ENCODE measurements at places on chromosomes 6 and 20. TPM values are rescaled to one million over a fixed set of nuclear protein-coding genes. Genes with fewer than 3 reads are reported as not detected.
A peak's percentile ranks its signal among the peaks of the same experiment; 100 is the strongest.

HMGCLL1 gene
- total RNA-seq, result 0.11 TPM

DNA sequence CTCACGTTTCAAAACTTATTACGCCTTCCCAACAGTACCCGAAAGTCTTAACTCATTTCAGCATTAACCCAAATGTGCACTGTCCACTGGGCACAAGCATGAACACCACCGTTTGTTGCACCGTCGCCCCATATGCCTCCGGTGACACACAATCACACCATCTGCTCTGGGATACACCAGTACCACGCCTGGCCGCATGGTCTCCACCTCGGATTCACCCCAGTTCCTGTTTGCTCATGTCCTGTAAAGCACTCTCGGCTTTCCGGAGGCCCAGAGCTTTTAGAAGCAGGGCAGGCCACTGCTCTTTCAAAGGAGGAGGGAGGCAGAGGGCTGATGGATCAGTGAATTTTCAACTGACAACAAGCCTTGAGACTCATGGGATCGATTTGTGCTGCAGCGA lies 1570.0 kb upstream of the DEFB115 start:
- no peak for DNase-seq

DNA sequence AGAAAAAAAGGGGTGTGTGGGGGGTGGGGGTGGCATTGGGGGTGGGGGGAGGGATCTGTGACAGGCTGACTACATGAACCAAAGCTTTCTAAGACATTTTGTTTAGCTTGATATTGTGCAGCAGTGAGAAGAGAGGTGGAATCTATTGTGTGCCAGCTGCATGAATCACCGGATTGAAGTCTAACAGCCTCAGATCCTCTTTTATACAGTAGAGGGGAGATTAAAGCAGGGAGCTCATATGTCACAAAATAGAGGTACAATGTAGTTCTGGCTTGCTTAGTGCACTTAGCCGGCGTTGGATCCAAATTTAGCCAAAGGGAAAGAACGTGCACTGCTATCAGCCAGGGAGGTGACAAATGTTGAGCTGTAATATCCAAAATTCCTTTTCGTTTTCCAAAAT lies 404.2 kb upstream of the CITED2 start:
- DNase-seq, result no peak

DNA sequence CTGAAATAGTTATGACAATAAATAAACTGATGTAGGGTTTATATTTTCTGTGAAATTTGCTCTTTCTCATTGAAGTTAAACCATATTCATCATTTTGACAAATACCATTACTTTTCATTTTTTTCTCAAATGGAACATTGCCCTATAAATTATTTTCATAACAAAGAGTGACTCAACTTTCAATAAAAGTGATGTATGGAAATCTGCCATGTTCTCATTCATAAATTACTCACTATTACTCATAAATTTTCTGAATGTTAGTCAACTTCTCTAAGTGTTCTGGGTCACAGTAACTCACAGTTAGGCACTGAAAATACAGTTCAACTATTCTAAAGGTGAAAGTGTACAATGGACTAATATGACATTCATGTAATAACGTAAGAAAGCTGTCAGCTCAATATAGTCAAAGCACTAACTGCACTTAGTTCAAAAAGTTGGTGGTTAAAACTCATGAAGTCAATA lies 19.0 kb upstream of the STX11 start:
- DNase-seq, result no peak

DNA sequence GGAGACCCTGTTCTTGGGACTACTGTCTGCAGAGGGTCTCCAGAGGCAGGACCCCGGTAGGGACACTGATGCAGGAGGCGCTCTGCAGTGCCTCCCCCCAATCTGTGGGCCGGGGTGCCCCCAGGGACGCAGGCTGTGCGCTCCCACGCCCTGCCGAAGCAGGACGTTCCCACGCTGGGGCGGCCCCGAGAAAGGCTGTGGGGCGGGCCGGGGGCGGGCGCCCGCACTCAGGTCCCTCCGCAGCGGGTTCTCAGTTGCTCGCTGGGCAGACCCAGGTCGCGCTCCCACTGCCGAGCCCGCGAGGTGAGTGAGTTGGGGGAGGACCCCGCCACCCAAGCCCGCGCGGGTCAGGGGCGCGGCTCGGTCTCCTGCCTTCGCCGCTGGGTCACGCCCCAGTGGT lies at the start of gene COX4I2:
TSS of gene COX4I2 (plus strand) at position 253 of the 400 bp plus-strand sequence. CDS start 1,106 bp downstream, outside the sequence.
- DNase-seq, result peak; percentile 19

DNA sequence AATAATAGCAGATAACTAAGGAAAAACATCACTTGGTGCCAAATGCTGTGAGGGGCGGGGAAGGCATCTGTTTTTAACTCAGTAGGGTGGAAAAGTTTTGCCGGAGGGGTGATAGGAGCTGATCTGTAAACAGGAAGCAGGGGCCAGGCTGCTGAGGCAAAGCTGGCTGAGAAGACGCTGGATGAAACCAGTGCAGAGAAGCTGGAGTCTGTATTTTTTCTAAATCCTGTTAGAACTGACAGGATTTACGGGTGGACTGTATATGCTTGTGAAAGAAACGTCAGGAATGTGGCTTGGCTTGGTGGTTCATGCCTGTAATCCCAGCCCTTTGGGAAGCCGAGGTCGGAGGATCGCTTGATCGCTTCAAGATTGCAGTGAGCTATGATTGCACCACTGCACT lies 5.6 kb downstream of the PCMTD2 start:
- no peak for DNase-seq

- no peak for DNase-seq
Observed at GRCh38 chr6:53584726-53585125, 39.8 kb upstream of the GCLC start.

- peak; percentile 44 for DNase-seq
Observed at GRCh38 chr6:31945507-31946369, at the start of gene CFB. Gene CFB (plus strand): TSS chr6:31946095. CDS start chr6:31946222, 127 bp downstream.

PEDS1 gene
- 36.7 TPM for total RNA-seq

- DNase-seq, result no peak
Observed at GRCh38 chr20:63293456-63293855, 470 bp downstream of the COL20A1 start.

GRCh38 chr6:119161438-119161837 lies 83.0 kb upstream of the FAM184A start:
- no peak for DNase-seq

GRCh38 chr6:8814440-8815000 lies 379.2 kb upstream of the SLC35B3 start:
- no peak for DNase-seq

PTK6 gene
- 0.32 TPM for total RNA-seq

GRCh38 chr20:17273717-17274116 lies 46.9 kb downstream of the PCSK2 start:
- no peak for DNase-seq

DNA sequence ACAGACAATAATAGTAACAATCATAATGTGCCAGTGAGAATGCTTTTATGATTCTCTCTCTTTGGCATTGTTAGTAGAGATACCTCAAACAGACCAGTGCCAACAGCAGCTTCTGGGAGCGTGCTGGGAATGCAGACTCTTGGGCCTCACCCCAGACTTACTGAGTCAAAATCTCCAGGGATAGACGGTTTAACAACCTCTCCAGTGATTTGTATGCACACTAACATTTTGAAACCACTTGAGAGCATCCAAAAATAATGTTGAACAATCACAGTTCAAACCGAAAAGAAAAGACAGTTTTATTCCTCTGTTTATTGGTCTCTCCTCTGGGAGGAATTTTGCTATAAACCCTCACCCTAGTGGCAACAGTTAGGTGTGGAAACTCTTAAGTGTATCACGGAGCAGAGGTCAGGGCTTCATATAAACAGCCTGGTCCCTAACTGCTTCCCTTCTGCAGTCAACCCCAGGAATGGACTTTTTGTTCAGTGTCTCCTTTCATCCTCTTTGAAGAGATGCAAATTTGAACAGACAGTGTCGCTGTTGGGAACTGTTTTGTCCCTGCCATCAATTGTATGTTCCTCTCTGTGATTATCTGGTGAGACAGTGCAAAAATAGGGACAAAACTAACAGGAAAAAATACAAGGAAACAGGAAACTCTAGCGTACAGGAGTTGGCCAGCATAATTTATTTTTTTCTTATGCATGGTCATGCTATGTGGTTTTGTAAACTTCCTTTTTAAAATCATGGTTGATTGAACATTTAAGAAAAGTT lies 162.4 kb upstream of the BTBD3 start:
- no peak for DNase-seq

SIRPB2 gene
- total RNA-seq, result not detected

GRCh38 chr20:51766994-51767866 lies 960 bp downstream of the ATP9A start:
- DNase-seq, result peak; percentile 90

GRCh38 chr6:140485740-140486449 lies 1111.4 kb upstream of the CITED2 start:
- DNase-seq, result no peak

GRCh38 chr6:127900935-127901334 lies at the start of gene THEMIS:
Gene THEMIS (minus strand): TSS chr6:127901058. CDS start chr6:127900932, 126 bp downstream.
- DNase-seq, result no peak

GRCh38 chr6:113457751-113458150 lies 399.4 kb upstream of the MARCKS start:
- DNase-seq, result no peak

- no peak for DNase-seq
Observed at GRCh38 chr6:116439522-116440051, 21.6 kb upstream of the CALHM6 start.

NINL gene
- total RNA-seq, result 34.4 TPM

DNA sequence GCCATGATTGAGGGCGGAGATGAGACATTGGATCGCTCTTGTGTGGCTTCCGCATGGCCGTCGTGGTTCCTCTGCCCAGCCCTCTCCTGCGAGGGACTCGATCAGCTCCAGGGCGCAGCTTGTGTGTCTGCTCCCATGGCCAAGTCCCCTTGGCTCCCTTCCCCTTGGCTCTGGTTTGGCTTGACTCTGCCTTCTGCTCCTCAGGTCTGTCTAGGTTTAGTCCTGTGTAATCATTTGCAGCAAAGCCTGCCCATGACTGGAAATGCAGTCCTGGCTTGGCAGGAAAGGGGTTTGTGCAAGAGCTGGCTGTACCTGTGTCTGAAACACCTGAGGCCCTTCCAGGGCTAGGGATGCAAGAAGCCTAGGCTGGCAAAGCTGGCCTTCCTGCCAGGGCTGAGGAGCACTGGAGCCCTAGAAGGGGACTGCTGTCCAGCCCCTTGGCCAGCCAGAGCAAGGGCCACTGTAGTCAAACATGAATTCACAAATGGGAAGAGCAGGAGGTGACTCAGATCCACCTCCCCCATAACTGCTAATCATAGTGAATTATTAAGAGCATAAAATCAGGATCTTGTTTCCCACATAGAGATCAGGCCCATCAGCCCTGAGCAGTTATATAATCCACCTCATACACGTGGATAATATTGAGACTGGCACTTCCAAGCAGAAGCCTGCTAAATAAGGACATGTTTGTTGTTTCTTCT lies 196.8 kb downstream of the FARS2 start:
- DNase-seq, result no peak

- no peak for DNase-seq
Observed at GRCh38 chr20:44407402-44408184, 52.1 kb downstream of the HNF4A start.

DNA sequence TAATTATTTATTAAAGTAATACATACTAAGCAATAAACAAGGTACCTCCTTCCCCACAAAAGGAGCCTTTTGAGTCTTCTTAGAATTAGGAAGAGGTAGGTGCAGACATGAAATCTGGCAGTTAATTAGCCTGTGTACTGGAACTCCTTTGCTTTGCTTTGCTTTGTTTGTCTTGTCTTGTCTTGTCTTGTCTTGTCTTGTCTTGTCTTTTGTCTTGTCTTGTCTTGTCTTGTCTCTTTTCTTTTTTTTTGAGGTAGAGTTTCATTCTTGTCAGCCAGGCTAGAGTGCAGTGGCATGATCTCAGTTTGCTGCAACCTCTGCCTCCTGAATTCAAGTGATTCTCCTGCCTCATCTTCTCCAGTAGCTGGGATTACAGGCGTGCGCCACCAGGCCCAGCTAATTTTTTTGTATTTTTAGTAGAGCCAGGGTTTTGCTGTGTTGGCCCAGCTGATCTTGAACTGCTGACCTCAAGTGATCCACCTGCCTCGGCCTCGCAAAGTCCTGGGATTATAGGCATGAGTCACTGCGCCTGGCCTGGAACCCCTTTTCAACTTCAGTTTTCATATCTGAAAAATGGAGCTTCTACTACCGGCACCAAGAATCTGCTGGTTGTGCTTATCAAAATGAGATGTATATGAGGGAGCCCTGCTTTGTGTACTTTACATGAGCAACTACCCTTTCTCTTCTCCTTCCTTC lies 301.2 kb downstream of the CDKAL1 start:
- no peak for DNase-seq

DACT2 gene
- 4.9 TPM for total RNA-seq

DNA sequence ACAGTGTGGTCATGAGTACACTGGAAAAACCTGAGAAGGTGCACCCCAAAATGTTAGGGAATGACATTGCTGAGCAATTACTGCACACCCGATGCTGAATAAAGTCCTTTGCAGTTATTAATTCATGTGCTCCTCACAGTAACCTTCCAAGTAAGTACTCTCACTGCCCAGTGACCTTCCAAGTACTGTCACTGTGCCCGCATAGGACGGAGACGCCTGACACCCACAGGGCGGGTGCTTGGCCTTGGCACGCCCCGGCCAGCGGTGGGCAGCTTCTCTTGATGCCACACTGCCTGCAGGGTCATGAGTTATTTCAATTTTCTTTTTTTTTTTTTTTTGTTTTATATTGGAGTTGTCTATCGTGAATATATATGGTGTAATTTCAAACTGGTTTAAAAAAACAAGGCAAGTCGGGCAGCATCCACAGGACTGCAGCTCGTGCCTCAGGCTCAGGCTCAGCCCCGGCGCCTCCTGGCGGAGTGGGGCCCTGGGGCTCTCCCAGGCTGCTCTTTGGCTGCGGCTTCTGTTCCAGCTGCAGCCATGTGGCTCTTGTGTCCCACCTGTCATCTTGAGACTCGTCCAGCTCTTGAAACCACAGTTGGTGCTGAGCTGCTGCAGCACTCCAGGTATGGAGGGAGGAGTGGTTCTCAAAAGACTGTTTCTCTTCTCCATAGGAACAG lies 27.0 kb downstream of the PNLDC1 start:
- DNase-seq, result no peak

GRCh38 chr6:109949281-109950065 lies 28.6 kb upstream of the GPR6 start:
- no peak for DNase-seq

- DNase-seq, result no peak
Observed at GRCh38 chr6:170316071-170316470, 9.5 kb downstream of the FAM120B start.

- no peak for DNase-seq
Observed at GRCh38 chr20:52817511-52817910, 154.6 kb upstream of the TSHZ2 start.

- DNase-seq, result no peak
Observed at GRCh38 chr6:1995636-1996035, 249.8 kb downstream of the GMDS start.

DNA sequence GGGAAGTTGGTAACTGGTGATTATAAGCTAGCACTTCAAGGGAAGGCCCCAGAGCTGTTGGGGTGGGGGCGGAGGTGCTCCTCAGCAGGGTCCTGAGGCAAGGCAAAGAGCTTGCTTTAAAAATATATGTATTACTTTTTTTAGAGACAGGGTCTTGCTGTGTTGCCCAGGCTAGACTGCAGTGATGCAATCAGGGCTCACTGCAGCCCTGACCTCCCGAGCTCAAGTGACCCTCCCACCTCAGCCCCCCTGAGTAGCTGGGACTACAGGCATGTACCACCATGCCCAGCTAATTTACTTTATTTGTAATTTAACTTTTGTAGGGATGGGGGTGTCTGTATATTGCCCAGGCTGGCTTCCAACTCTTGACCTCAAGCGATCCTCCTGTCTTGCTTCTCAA lies 87.2 kb downstream of the MYB start:
- DNase-seq, result no peak

All from WTC11 (cell line).